ENCODE measurements at places on chromosomes 16 and 17.

DNA sequence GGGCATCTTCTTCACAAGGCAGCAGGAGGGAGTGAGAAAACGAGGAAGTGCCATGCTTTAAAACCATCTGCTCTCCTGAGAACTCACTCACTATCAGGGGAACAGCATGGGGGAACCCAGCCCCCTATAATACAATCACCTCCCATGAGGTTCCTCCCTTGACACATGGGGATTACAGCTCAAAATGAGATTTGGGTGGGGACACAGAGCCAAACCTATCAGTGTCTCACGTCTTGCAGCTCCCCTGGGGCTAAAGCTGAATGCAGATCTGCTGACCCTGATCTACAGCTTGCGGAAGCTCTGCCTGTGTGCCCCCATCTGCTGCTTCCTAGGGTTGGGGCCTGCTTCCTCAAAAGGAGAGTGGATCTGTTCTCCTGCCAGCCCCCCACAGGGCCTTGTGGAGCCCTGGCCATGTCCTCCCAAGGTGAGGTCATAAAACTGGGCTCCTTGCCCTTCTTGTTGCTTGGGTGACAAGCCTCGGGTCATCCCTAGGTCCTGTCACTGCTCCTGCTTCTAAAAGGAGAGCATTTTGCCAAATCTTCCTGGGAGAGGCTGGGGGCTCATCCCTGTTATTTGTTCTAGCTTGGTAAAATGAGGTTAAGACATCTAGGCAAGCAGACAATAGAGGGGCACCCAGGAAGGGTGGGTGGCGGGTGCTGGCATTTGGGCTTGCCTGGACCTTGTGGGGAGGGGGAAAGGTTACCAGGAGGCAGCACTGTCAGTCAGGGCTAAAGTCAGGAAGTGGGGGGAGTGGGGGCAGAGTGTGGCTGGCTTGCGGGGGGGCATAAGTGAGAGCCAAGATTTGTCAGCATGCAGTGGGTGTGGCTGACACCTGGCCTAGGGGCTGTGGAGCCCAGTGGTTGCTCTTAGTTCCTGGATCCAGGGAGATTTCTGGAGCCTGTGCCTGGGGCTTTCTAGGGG, 16.0 kb downstream of the KRT33A start:
- no peak for DNase-seq

GRCh38 chr17:38476549-38476948, 48.3 kb downstream of the ARHGAP23 start:
- no peak for DNase-seq

DNA sequence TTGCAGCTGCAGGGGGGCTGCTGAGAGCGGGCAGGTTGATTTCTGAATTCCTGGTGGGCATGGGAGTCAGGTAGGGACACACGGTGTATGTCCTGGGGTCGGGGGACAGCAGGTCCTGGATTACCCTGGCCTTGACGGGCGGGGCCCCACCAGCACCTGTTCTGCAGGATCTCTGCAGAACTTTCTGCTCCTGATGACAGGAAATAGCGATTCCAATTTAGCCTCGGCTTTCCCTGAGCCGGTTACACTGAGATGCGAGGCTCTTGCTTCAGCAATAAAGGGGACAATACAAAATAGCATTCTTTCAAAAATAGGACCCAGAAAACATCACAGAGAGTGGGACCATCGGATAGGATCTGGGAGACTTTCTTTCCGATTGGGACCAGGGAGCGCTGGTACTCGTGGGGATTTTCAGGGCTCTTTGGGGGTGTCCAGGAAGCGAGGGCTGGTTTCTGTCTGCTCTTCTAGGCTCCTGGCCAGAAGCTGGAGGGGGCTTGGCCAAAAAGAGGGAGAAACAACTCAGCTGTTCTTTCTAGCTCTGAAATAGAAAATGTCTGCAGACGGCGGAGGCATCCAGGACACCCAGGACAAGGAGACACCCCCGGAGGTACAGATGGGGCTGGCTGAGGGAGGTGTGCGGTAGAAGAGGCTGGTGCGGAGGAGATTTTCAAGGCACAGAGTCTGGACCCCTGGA, 642 bp downstream of the ZNF205 start:
- no peak for DNase-seq

- no peak for DNase-seq
Observed at GRCh38 chr16:66054095-66054494, 312.4 kb upstream of the CDH5 start.

DNA sequence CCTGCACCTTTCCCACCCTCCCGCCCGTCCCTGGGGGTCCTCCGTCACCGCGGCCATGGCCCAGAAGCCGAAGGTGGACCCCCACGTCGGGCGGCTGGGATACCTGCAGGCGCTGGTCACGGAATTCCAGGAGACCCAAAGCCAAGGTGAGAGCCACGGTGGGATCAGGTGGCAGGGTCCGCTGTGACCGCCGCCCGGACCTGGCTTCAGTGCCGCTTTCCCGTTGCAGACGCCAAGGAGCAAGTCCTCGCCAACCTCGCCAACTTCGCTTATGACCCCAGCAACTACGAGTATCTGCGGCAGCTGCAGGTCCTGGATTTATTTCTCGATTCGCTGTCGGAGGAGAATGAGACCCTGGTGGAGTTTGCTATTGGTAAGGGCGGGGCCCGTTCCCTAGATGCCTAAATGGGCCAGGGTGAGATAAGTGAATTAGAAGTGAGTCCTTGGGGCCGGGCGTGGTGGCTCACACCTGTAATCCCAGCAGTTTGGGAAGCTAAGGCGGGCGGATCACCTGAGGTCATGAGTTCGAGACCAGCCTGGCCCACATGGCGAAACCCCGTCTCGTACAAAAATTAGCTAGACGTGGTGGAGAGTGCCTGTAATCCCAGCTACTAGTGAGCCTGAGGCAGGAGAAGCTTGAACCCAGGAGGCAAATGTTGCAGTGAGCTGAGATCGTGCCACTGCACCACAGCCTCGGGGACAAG, 617 bp downstream of the ARMC7 start:
- no peak for DNase-seq
